Activated T-cell treated with anti-CD3 and anti-CD28 coated beads for 4 hours (primary cell): ENCODE measurements at places on chromosomes 11 and 22.

DNA sequence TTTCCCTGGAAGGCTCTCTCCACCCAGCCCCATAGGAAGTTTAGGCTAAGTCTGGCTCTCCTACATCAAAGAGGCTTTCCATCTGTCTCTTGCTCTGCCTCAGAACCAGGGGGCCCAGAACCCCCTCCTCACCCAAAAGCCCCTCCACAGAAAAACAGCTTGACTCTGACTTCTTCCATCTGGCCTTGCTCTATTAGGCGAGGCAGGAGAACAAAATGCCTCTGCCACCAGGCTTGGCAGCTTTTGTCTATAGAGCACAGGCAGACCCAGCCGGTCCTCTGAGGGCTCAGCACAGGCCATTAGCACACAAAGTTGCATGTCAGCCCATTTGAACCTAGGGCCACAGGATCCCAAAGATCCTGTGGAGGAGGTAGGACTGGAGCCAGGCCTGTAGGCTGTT lies 75.7 kb upstream of the SUSD2 start:
- DNase-seq, result no peak

DNA sequence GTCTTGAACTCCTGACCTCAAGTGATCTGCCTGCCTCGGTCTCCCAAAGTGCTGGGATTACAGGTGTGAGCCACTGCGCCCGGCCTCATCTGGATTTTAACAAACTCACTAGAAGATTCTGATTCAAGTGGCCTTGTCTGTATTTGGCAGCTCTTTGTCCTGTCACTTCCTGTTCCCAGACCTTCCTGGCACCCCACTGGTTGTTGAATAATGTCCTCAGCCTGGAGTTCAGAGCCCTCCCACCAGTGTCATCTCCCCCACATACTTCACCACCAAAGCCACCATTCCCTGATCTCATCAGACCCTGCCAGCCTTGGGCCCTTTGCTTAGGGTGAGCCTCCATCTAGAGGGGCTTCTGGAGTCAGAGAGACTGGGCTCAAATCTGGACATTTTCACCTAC lies 3.3 kb downstream of the PELI3 start:
- no peak for DNase-seq

DNA sequence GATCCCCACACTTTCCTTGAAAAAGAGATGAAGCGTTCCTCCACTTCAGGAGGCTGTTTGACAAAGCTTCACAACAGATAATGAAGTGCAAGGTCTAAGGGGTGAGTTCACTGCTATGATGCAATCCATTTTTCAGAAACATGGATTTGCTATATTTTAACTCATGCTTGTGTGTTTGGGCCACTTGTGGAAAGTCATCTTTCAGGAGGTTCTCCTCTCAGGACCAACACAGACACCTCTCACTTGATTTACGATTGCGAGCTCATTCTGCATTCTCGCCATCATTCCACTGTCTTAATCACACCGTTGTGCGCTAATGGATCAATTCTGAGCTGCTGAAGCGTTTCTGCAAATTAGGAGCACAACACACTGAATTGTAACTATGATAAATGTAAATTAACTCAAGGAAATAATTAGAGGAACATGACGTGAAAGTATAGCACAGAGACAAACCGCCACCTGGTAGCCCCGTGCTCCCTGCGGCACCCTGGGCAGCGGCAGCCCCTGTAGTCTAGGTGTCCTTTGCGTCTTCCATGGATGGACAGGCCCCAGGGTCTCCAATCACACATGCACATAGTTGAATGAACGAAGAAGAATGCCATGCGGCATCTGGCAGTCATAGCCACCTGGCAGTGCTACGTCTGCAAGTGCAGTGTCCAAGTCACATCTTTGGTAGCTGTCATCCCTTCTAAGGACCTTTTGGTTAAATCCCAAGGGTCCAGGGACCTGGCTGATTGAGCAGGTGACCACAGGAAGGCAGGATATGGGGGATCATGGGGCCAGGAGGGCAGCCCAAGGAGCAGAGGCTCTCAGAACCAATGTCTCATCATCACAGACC lies 28.1 kb upstream of the RTL6 start:
- DNase-seq, result no peak

GRCh38 chr22:48477031-48477721 lies 1350.5 kb downstream of the BRD1 start:
- no peak for DNase-seq

- DNase-seq, result no peak
Observed at GRCh38 chr11:14668731-14669301, 25.2 kb downstream of the PDE3B start.

DNA sequence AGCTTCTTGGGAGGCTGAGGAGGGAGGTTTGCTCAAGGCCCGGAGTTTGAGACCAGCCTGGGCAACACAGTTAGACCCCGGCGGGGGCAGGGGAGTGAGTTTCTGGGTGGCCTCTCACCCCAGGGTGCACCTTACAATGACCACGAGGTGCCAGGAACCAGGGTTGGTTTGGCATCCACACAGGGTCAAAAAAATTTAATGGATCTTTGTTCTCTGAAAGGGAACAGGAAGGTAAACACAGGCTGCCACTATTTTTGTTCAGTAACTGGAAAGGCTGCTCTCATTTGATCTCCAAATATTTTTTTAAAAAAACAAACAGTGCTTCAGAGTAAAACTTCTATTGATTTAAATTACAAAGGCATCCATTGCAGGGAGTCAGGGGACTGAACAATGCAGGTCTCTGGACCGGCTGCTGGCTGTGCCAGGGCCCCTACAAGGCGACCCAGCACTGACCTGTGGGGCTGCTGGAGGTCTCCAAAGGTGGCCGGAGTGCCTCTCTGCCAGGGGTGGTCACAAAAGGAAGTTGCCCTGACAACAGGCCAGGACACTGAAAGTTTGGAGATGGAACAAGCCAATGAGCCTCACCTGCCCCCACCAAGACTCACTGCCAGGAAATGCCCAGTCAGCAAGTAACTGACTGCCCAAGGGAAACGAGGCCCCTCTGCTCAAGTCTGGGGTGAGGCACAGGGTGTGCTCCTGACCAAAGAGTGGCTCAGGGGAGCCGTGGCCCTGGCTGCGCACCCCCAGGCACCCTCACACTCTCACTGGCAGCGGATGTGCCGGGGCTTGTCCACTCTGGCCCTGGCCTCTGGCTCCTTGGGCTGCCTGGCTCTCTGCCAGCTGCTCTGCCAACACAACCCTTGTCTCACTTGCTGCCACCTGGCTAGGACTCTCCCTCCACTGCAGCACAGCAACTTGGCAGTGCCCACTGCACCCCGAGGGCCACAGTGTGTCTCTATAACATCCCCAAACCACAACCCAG lies 51.8 kb downstream of the ARFGAP3 start:
- DNase-seq, result no peak

- no peak for DNase-seq
Observed at GRCh38 chr11:17077240-17077519, 287 bp downstream of the RPS13 start.

GRCh38 chr22:40009292-40009774 lies 14.6 kb downstream of the FAM83F start:
- no peak for DNase-seq

DNA sequence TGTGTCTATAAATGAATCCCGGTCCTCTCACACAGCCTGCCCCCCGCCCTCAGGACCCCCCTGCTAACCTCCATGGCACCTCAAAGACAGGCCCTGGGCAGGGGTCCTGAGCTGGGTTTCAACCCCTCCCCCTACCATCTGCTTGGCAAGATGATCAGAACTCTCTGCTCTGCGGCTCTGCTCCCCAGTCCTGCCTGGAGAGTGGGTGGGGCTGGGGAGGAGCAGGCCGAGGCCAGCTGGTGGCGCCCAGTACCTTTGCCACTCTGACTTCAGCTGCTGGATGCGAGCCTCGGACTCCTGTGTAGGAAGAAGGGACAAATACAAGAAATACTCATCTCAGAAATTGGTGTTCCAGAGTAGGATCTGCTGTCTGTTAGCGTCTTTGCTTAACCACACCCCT lies 15.0 kb downstream of the SUN2 start:
- DNase-seq, result no peak
